Stimulated activated CD4-positive, alpha-beta T cell treated with anti-CD3 and anti-CD28 coated beads, TNF-alpha, amount 100 ng/mL, for 4 hours (primary cell): ENCODE measurements at places on chromosomes 4 and X.

DNA sequence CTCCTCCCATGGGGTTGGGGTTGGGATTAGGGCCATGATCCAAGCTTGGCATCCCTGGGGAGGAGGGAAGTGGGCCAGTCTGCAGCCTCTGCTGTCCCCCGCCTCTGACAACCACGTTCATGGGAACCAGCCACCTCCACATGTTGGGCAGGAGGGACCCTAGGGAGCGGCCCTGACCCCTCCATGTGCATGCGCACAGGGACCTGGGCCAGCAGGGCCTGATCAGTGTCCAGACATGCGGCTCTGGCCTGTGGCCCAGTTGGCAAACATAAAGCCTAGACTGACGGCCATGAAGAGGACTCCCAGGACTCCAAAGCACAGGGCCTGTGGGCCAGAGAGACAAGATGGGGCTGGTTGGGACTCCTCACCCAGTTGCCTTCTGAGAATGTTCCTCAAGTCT, 11.3 kb downstream of the SLC38A5 start:
- no peak for DNase-seq

- no peak for DNase-seq
Observed at GRCh38 chr4:140018931-140019618, 134.9 kb downstream of the MAML3 start.

DNA sequence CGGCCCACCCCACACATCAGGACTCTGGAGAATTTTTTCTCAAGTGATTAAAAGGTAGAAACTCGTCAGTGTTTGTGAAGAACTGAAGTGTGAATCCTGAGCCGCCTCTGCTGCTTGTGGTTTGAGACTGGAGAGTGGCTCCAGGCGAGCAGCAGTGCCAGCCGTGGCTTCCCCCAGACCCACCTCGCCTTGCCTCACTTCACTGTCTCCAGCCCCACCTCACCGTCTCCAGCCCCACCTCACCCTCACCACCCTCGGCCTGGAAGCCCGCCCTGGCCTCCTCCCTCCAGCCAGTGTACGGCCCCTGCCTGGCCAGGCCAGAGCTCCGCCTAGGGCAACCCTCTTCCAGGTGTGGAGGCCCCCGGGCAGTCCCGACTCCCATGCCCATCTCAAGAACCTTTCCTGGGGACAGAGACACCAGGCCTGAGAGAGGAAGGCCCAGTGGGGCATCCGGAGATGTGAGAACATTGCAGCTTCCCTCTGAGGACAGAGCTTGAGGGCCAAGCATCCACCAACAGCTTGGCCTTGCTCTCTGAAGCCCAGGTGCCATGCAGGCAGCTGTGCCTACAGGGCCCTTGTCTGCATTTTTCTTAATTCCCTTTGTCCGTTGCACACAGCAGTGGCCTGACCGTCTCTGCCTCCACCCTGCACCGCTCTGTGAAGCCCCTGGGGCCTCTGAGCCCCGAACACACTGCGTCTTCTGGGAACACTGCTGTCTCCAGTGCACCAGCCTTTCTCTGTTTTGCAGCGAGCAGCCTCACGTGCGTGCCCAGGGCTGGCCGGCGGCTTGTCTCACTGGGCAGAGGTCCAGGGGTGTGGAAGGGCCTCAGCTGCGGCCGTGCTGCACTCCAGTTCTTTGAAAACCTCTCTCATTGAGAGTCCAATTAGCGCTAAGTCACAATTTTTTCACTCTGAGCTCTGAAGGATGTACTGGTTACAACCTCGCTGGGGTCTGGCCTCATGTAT, 13.8 kb downstream of the SH3BP2 start:
- DNase-seq: no peak

DNA sequence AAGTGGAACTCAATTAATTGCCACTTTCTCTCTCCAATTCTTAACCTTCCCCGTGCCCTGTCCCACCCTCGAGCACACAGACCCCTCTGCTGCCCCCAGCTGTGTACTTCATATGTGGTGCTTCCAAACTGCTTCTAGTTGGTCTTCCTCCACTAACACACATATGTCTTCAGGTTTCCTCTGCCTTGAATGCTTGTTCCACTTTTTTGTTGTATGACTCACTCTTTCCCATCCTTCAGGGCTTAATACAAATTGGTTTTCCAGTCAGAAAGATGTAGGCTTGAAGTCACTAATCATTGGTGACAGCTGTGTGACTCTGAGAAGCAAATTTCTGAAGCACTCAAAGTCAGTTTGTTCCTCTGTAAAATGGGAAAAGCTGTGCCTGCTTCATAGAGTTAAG, 30.6 kb downstream of the TRIM2 start:
- no peak for DNase-seq

- no peak for DNase-seq
Observed at GRCh38 chrX:20545538-20545937, 278.8 kb upstream of the RPS6KA3 start.

- no peak for DNase-seq
Observed at GRCh38 chr4:128793859-128794672, 15.4 kb upstream of the JADE1 start.

DNA sequence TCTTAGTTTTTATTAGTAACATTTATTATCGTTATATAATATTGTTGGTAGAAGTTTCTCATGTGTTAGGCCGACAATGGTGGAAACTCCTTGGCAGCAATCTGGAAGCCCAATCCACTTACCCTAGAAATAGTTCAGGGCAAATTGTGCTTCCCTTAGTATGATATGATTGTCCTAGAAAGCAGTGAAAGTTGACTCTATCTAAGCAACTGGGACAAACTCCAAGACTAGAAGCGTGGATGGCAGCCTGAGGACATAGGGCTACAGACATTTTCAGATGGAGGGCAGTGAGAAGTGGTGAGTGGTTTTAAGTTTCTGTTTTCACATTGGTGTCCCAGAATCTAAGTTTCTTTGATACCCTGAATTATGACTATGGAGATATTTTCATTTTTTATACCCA, 63.3 kb upstream of the TRPC3 start:
- DNase-seq: no peak
